ENCODE measurements at places on chromosomes 7 and 10.
A peak's percentile ranks its signal among the peaks of the same experiment; 100 is the strongest.

- H3K27me3 ChIP-seq, result no peaks in the 10 kb centered on the region
- no peak for DNase-seq
- no peak overlapping the region for H3K4me3 ChIP-seq
- H3K27ac ChIP-seq, result no peak overlapping the region
- no peaks in the 10 kb centered on the region for H3K36me3 ChIP-seq
Measured at GRCh38 chr7:121259826-121260225, 69.0 kb upstream of the WNT16 start.

DNA sequence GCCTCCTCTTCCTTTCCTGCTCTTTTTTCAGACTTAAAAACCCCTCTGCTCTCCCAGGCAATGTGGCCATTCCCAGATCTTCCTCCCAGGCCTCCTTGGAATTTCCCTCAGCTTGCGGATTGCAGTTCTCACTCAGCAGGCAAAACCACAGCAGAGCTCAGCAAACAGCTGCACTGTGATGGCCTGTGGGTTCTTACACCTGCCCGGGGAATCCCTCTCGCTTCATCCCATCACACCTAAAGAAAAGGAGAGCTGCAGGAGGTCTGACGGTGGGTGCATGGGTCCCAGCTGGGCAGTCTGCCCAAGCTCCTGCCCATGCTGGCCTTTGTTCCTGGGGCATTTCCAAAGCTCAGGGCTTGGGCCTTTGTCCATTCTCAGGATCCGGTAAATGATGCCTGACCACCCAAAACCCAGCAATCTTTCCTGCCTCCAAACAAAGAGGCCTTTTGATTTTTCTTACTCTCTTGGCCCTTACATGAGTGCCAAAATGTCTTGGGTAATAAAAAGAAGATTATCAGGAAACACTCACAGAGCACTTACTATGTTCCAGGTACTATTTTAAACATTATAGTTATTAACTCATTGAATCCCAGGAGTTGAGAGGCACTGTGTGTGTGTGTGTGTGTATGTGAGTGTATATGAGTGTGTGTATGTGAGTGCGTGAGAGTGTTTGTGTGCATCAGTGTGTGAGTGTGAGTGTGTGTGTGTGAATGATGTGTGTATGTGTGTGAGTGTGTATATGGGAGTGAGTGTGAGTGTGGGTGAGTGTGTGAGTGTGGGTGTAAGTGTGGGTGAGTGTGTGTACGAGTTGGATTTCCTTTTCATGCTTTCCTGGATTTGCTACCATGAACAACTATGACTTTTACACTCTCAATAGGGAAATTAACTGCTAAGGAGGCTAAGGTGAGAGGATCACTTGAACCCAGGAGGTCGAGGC lies 64.5 kb upstream of the PODXL start:
- DNase-seq, result no peak
- H3K4me1 ChIP-seq, result no peaks in the 10 kb centered on the region
- H3K27ac ChIP-seq, result no peak overlapping the region

GRCh38 chr7:24715661-24716479 lies 41.4 kb downstream of the GSDME start:
- no peaks in the 10 kb centered on the region for H3K36me3 ChIP-seq
- no peaks in the 10 kb centered on the region for H3K27me3 ChIP-seq
- H3K27ac ChIP-seq, result no peak overlapping the region
- H3K4me3 ChIP-seq, result no peak overlapping the region

DNA sequence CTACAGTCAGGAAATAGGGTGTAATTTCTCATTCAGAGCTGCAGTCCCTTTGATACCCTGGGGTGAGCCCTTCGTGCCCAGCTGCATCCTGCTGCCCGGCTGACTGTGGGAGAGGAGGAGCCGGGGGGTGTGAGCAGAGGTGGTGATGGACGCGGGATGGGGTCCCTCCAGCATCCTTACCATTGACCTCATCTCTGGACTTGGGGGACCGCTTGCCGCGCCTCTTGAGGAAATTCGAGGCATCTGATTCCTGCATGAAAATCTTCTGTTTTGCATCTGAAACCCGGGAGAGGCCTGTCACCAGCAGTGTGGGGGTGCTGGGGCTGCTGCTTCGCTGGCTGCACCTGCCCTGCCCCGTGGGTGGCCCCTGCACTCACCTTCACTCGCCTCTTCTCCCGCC lies 816 bp downstream of the UCMA start:
- no peaks in the 10 kb centered on the region for H3K27me3 ChIP-seq
- H3K4me3 ChIP-seq, result no peak overlapping the region
- DNase-seq, result no peak
- no peak overlapping the region for H3K27ac ChIP-seq
- H3K36me3 ChIP-seq, result no peaks in the 10 kb centered on the region
- H3K4me1 ChIP-seq, result no peaks in the 10 kb centered on the region

- H3K27me3 ChIP-seq, result no peaks in the 10 kb centered on the region
- DNase-seq, result no peak
- no peaks in the 10 kb centered on the region for H3K36me3 ChIP-seq
- H3K4me1 ChIP-seq, result peaks cover 42% of the 10 kb centered on the region
Measured at GRCh38 chr10:62733654-62734293, 70.7 kb upstream of the ADO start.

DNA sequence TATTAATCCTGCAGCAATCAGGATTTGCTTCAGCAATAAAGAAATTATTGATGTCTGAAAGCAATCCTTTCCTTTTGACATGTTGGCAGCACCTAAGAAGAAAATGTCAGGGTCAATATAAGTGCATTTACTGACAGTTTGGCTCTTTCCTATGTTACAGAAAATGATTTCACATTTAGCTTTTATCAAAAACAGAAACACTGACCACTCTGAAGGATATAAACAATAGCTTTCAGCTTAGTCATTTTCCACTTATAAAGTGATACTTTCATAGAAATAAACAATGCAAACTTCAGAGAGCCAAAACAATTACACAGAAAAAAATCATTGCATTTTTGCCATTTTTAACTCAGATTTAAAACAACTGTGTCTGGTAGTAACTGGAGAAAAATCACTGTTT lies 325.6 kb upstream of the KAT6B start:
- peaks cover 12% of the 10 kb centered on the region for H3K4me1 ChIP-seq
- DNase-seq, result no peak
- H3K4me3 ChIP-seq, result no peak overlapping the region
- H3K27me3 ChIP-seq, result no peaks in the 10 kb centered on the region
- no peak overlapping the region for H3K27ac ChIP-seq

- no peak for DNase-seq
- no peaks in the 10 kb centered on the region for H3K36me3 ChIP-seq
- H3K27ac ChIP-seq, result no peak overlapping the region
- H3K4me1 ChIP-seq, result no peaks in the 10 kb centered on the region
- H3K27me3 ChIP-seq, result peaks cover 10% of the 10 kb centered on the region
- H3K4me3 ChIP-seq, result no peak overlapping the region
Measured at GRCh38 chr7:45938626-45939302, 17.7 kb upstream of the IGFBP3 start.

DNA sequence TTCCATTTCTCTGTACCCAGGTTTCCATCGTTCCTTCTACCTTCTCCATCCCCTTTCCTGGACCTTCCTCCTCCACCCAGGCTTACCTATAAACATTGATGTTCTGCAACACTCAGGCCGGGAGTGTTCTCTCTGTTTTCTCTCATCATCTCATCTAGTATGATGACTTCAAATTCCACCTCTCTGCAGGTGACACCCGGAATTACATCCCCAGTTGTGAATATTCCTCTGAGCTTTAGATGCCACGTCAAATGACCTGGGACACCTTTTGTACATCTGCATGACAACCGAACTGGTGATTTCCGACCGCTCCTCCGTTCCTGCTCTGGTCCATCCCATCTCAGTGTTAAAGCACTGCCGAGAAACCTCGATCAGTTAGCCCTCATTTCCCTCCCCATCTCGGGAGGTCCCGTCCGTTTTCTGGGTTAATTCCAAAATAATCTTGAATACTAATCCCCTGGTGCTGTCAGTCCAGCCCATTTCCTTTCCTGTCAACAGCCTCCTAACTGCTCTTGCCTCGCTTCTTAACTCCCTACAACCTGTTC lies 76.7 kb upstream of the SAMD8 start:
- H3K4me1 ChIP-seq, result peaks cover 12% of the 10 kb centered on the region
- no peaks in the 10 kb centered on the region for H3K27me3 ChIP-seq
- DNase-seq, result no peak
- no peak overlapping the region for H3K4me3 ChIP-seq
- peaks cover 12% of the 10 kb centered on the region for H3K36me3 ChIP-seq

GRCh38 chr10:58546137-58546536 lies 33.5 kb downstream of the BICC1 start:
- no peaks in the 10 kb centered on the region for H3K36me3 ChIP-seq
- no peak overlapping the region for H3K4me3 ChIP-seq
- no peaks in the 10 kb centered on the region for H3K4me1 ChIP-seq
- DNase-seq, result no peak
- no peaks in the 10 kb centered on the region for H3K27me3 ChIP-seq
- H3K27ac ChIP-seq, result no peak overlapping the region

- no peak overlapping the region for H3K27ac ChIP-seq
- no peak overlapping the region for H3K4me3 ChIP-seq
- no peaks in the 10 kb centered on the region for H3K27me3 ChIP-seq
- no peak for DNase-seq
Measured at GRCh38 chr7:116111475-116111874, 80.9 kb upstream of the TFEC start.

DNA sequence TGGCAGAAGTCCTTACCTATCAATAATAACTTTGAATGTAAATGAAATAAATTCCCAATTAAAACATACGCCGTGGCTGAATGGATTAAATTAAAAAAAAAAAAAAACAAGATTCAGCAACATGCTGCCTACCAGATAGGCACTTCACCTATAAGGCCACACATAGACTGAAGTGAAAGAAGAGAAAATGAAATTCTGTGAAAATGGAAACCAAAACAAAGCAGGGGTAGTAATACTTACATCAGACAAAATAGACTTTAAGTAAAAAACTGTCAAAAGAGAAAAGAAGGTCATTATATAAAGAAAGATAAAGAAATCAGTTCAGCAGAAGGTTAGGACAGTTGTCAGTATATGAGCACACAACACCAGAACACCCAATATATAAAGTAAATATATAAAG lies 55.3 kb downstream of the TCAF1 start:
- H3K4me3 ChIP-seq, result no peak overlapping the region
- no peak overlapping the region for H3K27ac ChIP-seq
- H3K27me3 ChIP-seq, result no peaks in the 10 kb centered on the region
- DNase-seq, result no peak
- no peaks in the 10 kb centered on the region for H3K36me3 ChIP-seq
- H3K4me1 ChIP-seq, result no peaks in the 10 kb centered on the region

GRCh38 chr7:46859963-46860475 lies 721.9 kb downstream of the TNS3 start:
- H3K36me3 ChIP-seq, result no peaks in the 10 kb centered on the region
- no peak overlapping the region for H3K4me3 ChIP-seq
- DNase-seq, result no peak
- H3K4me1 ChIP-seq, result no peaks in the 10 kb centered on the region
- H3K27me3 ChIP-seq, result no peaks in the 10 kb centered on the region

GRCh38 chr7:69402696-69403095 lies 195.6 kb upstream of the AUTS2 start:
- no peak overlapping the region for H3K4me3 ChIP-seq
- H3K36me3 ChIP-seq, result no peaks in the 10 kb centered on the region
- no peaks in the 10 kb centered on the region for H3K27me3 ChIP-seq
- no peak for DNase-seq
- H3K4me1 ChIP-seq, result no peaks in the 10 kb centered on the region

- no peak overlapping the region for H3K27ac ChIP-seq
- H3K4me1 ChIP-seq, result no peaks in the 10 kb centered on the region
- H3K27me3 ChIP-seq, result no peaks in the 10 kb centered on the region
Measured at GRCh38 chr7:55172161-55172560, 153.3 kb downstream of the EGFR start.

GRCh38 chr10:79222186-79222585 lies 125.1 kb upstream of the PPIF start:
- no peak overlapping the region for H3K27ac ChIP-seq
- no peaks in the 10 kb centered on the region for H3K4me1 ChIP-seq
- H3K36me3 ChIP-seq, result no peaks in the 10 kb centered on the region
- H3K27me3 ChIP-seq, result no peaks in the 10 kb centered on the region

DNA sequence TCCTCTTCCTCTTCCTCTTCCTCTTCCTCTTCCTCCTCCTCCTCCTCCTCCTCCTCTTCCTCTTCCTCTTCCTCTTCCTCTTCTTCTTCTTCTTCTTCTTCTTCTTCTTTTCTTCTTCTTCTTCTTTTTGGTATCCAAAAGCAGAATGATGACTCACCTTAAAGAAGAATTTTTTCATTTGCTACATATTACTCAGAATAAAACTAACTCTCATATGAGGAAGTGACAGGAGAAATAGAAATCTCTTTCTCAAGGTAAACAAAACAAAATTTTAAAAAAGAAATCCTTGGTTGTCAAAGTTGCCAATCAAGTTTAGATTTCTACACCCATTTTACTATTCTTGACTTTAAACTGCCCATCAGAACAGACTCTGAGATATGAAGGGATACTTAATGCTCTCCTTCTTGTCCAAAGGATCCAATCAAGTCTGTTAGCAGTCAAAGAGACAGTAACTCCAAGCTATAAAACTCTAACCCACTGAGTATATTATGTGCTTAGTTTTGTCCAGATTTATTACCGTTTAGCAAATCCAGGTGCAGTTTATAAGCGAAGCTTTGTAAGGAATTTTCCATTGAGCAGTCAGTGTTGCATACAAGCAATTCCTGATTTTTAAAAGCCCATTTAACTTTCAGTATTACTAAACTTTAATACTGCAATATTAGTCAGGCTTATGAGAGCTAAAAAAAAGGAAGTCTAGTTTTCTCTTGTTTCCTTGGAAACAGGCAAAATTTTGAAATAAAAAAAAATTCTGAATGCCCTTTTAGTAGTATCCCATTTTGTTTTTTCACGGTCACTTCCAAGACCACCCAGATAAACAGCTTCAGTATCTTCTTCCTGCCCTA lies 43.1 kb upstream of the SNX13 start:
- H3K36me3 ChIP-seq, result no peaks in the 10 kb centered on the region
- no peak overlapping the region for H3K4me3 ChIP-seq
- no peak overlapping the region for H3K27ac ChIP-seq
- H3K4me1 ChIP-seq, result no peaks in the 10 kb centered on the region
- H3K27me3 ChIP-seq, result no peaks in the 10 kb centered on the region
- DNase-seq, result no peak

DNA sequence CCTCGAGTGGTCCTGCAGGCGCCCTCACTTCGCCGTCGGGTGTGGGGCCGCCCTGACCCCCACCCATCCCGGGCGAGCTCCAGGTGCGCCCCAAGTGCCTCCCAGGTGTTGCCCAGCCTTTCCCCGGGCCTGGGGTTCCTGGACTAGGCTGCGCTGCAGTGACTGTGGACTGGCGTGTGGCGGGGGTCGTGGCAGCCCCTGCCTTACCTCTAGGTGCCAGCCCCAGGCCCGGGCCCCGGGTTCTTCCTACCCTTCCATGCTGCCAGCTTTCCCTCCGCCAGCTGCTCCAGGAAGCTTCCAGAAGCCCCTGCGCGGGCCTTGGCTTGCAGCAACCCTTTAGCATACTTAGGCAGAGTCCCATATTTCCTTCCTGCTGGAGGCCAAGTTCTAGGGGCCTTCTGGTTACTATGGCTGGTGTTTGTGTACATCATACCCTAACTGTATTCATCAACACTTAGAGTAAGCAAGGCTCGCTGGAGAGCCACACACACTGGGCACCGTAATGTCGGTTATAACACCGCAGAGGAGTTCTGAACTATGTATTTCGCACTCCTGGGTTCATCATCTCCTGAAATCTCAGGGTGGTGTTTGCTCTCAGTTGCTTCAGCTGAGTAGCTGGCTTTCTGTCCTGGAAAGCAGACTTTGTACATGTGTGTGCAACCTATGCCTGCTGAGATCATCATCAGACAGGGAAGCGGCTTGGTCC lies 471 bp downstream of the MGMT start:
- peaks cover 3% of the 10 kb centered on the region for H3K36me3 ChIP-seq
- peak overlapping the region; percentile 68 for H3K27ac ChIP-seq
- no peaks in the 10 kb centered on the region for H3K27me3 ChIP-seq
- H3K4me3 ChIP-seq, result peak overlapping the region; percentile 82
- peaks cover 14% of the 10 kb centered on the region for H3K4me1 ChIP-seq
- DNase-seq, result no peak

- peak overlapping the region; percentile 97 for H3K4me3 ChIP-seq
- no peaks in the 10 kb centered on the region for H3K27me3 ChIP-seq
- no peak for DNase-seq
Measured at GRCh38 chr7:876972-877311, 588 bp downstream of the GET4 start.

All from B cell (primary cell).